Tibial artery (tissue), 4 donors: ENCODE measurements at places on chromosomes 13 and 19.
A peak's percentile ranks its signal among the peaks of the same experiment; 100 is the strongest.

- H3K27me3 ChIP-seq, result no peaks in the 10 kb centered on the region
- no peak overlapping the region for H3K4me3 ChIP-seq
- DNase-seq, result no peak
- no peak overlapping the region for H3K27ac ChIP-seq
- no peaks in the 10 kb centered on the region for H3K4me1 ChIP-seq
- no peaks in the 10 kb centered on the region for H3K36me3 ChIP-seq
Measured at GRCh38 chr19:13428352-13428751, 77.9 kb downstream of the CACNA1A start.

GRCh38 chr13:101893021-101893420 lies 440.5 kb downstream of the ITGBL1 start:
- H3K27me3 ChIP-seq, result no peaks in the 10 kb centered on the region
- no peak for DNase-seq
- no peaks in the 10 kb centered on the region for H3K36me3 ChIP-seq
- H3K27ac ChIP-seq, result no peak overlapping the region

GRCh38 chr13:46355088-46355468 lies 32.0 kb downstream of the RUBCNL start:
- no peaks in the 10 kb centered on the region for H3K36me3 ChIP-seq
- H3K27ac ChIP-seq, result no peak overlapping the region
- no peak for DNase-seq
- H3K4me1 ChIP-seq, result no peaks in the 10 kb centered on the region

DNA sequence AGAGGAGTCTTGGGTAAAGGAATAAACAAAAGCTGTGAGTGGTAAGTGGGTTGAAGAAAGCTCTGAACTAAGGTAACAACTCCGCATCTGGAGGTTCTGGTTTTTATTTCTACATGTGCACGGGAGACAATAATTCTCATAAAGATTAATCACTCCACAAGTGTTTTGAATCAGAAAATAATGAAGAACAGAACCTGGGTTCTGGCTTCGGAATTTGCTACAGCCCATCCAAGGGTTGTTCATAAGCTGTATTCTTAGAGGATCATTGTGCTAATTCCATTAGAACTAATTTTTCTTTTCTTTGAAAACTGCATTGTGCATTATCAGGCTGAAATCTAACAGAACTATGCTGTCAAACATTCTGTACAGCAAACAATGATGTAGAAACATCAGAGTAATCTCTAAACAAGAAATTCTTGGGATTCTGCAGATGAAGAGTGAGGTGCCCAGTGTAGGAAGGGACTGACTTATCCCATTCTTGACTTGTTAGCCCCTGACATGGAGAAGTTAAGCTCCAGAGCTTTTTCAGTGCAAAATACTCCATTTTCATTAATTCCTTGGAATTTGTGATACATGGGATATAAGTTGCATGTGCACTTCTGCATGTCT lies 368.2 kb downstream of the COG6 start:
- H3K27me3 ChIP-seq, result no peaks in the 10 kb centered on the region
- H3K4me1 ChIP-seq, result no peaks in the 10 kb centered on the region
- DNase-seq, result no peak
- H3K4me3 ChIP-seq, result no peak overlapping the region
- H3K27ac ChIP-seq, result no peak overlapping the region

DNA sequence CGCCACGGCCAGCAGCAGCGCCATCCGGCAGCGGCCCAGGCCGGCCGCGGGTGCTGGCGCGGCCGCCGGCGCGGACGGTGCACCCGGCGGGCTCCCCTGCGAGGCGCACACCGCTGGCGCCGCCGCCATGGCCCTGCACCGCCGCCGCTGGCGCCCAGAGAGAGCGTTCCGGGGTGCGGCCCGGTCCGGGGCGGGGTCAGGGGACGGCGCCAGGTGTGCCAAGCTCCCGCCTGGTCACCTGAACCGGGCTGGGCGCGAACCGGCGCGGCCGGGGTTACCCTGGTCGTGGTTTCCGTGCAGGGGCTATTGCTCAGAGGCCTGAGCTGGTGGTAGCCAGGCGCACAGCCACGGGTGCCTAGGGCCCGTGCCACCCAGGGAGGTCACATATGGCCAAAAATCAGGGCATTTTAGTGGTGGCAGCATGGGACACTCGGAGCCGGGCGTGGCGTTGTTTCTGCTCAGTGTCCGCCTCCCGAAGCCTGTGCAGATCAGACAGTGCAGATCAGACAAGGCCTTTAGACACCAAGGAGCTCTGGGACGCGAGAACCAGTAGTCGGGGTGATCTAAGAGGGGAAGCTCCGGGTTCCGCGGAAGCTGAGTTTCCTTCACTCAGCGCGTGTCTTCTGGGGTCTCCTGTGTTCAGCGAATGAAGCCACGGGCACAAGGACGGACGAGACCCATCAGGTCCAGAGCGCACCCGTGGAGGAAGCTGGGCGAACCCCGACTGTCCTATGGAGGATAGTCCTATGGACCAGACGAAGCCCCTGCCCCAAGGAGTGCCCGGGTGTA lies at the start of gene TMEM238:
TSS of gene TMEM238 (minus strand) at position 162 of the 789 bp plus-strand sequence. CDS start at position 129, 33 bp downstream.
- peaks cover 47% of the 10 kb centered on the region for H3K4me1 ChIP-seq
- H3K4me3 ChIP-seq, result peak within 1 kb of the TSS; percentile 93
- DNase-seq, result no peak

- no peak for DNase-seq
- H3K36me3 ChIP-seq, result no peaks in the 10 kb centered on the region
- H3K4me1 ChIP-seq, result peaks cover 16% of the 10 kb centered on the region
- H3K27ac ChIP-seq, result no peak overlapping the region
Measured at GRCh38 chr13:39315796-39316195, 277.5 kb downstream of the NHLRC3 start.

DNA sequence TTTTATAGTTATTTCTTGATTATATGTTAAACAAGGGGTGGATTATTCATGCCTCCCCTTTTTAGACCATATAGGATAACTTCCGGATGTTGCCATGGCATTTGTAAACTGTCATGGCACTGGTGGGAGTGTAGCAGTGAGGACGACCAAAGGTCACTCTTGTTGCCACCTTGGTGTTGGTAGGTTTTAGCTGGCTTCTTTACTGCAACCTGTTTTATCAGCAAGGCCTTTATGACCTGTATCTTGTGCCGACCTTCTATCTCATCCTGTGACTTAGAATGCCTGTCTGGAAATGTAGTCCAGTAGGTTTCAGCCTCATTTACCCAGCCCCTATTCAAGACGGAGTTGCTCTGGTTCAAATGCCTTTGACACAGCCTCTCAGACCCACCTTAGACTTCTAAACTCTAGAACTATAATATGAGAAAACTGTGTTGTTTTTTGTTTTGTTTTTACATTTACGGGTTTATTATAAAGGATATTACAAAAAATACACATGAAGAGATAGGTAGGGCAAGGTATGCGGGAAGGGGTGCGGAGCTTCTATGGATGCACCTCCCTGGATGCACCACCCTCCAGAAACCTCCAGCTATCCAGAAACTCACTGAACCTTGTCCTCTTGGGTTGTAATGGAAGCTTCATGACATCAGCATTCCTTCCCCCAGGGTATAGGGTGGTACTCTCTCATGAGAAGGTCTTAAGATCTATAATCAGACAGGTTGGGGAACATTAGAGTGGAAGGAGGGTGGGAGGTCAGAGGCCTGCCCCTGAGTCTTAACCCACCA lies 15.8 kb upstream of the SPRYD7 start:
- H3K27me3 ChIP-seq, result no peaks in the 10 kb centered on the region
- no peak overlapping the region for H3K27ac ChIP-seq
- no peaks in the 10 kb centered on the region for H3K4me1 ChIP-seq
